Nucleus accumbens (tissue), 56 donors: ENCODE measurements at places on chromosomes 3 and 15.

- DNase-seq: no peak
Observed at GRCh38 chr3:63724987-63725386, 72.5 kb downstream of the SNTN start.

- no peak for DNase-seq
Observed at GRCh38 chr3:50287262-50287661, 5.0 kb downstream of the IFRD2 start.

GRCh38 chr3:195160257-195160898 lies 110.6 kb downstream of the XXYLT1 start:
- no peak for DNase-seq

- no peak for DNase-seq
Observed at GRCh38 chr3:45078910-45079522, 52.9 kb downstream of the CLEC3B start.

- no peak for DNase-seq
Observed at GRCh38 chr3:134334231-134334900, 39.9 kb downstream of the AMOTL2 start.

DNA sequence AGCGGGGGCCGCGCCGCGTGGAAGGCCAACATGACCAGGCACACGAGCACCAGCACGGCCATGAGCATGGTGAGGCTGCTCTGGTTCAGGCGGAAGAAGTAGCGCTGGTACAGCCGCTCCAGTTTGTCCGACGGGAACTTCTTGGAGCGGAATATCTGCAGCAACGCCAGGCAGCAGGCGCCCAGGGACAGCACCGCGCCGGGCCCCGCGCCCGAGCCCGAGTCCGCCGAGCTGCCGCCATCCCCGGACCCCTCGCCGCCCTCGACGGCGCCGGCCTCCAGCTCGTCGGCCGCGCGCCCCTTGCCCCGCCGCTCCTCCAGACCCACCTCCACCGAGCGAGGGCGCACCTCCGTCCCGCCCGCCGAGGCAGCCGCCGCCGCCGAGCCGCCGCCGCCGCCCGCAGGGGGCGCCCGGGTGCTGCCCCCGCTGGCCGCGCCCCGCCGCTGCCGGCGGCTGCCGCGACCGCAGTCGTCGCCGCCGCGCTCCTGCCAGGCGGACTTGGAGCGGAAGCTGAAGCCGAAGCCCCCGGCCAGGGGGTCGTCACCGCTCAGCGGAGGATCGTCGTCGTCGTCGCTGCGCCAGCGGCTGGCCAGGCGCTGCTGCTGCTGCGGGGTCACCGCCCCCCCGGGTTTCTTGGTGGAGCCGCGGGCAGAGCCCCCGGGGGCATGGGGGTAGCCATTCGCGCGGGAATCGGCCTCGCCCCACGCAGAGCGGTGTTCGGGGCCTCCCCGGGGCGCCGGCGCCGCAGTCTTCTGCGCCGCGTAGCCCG lies 957 bp downstream of the ADCY5 start:
- DNase-seq: no peak

DNA sequence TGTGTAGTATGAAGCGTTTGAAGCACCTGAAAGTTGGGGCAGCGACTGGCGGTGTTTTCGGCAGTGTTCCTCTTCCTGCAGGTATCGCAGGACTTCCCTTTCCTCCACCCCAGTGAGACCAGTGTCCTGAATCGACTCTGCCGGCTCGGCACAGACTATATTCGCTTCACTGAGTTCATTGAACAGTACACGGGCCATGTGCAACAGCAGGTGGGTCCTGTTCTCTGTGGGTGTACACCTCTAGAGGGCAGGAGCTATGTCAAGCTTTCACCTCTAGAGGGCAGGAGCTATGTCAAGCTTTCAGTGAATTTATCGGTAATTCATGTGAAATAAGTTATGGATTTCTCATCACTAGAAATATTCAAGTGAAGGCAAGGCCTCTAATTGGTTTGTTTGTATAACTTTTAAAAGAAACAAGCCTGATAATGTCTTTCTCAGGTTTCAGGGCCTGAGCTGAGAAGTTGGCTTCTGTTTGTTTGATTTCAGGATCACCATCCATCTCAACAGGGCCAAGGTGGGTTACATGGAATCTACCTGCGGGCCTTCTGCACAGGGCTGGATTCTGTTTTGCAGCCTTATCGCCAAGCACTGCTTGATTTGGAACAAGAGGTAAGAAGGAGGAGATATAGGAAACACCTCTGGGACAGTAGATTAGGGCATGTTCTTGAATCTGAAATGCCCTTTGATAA lies 5.3 kb downstream of the TUBGCP4 start:
- no peak for DNase-seq

- DNase-seq: no peak
Observed at GRCh38 chr3:20319551-20319950, 133.5 kb upstream of the SGO1 start.

GRCh38 chr3:23587513-23587912 lies 218.2 kb upstream of the UBE2E1 start:
- no peak for DNase-seq

DNA sequence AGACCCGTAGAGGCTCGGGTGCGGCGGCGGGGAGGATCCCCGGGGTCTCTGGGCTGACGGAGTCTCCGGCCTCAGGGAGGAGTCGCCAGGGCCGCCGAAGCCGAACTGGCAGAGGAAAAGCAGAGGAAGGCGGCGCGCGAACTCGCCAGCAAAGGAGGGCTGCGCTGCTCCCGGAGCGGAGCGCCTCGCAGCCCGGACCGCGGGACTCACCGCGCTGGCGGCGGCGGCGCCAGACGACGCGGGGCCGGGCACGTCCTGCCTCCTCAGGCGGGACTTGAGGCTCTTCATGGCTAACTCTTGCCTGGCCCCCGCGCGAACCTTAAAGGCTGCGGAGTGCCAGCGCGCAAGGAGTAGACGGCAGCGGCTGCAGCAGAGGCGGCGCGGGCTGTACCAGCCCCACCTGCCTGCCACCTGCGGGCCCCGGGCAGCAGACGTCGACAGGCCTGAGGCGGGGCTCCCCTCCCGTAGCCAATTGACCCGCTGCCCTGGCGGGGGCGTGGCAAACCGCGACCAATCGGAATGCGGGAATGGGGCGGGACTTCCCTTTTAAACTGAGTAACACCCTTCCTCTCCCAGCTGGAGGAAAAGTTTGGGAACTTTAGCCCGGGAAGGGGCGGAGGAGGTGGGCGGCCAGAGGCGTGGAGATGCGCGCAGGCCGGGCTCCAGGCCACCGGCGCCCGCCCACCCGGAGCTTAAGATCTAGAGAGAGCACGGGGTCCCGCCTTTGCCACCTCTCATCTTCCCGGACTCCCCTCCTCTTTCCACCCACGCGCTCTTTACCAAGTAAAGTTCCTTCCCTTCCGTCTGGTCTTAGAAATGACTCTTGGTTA lies at the start of gene UACA:
UACA (minus strand) TSS at position 439 of the 830 bp plus-strand sequence; CDS start at position 288, 151 bp downstream.
- DNase-seq: peak; percentile 92

GRCh38 chr3:134527037-134527436 lies 41.2 kb downstream of the CEP63 start:
- DNase-seq: no peak

GRCh38 chr3:195540511-195540910 lies 2.6 kb downstream of the PPP1R2 start:
- DNase-seq: no peak

- DNase-seq: no peak
Observed at GRCh38 chr15:64010719-64011118, 35.6 kb downstream of the DAPK2 start.

- no peak for DNase-seq
Observed at GRCh38 chr3:84772841-84773240, 185.9 kb upstream of the CADM2 start.

GRCh38 chr3:115708540-115708939 lies 85.2 kb downstream of the GAP43 start:
- no peak for DNase-seq

GRCh38 chr3:69890084-69890483 lies 109.4 kb upstream of the SAMMSON start:
- DNase-seq: no peak

- DNase-seq: no peak
Observed at GRCh38 chr3:50536471-50537180, 30.9 kb downstream of the C3orf18 start.

- no peak for DNase-seq
Observed at GRCh38 chr3:4894891-4895530, 84.2 kb upstream of the BHLHE40 start.

DNA sequence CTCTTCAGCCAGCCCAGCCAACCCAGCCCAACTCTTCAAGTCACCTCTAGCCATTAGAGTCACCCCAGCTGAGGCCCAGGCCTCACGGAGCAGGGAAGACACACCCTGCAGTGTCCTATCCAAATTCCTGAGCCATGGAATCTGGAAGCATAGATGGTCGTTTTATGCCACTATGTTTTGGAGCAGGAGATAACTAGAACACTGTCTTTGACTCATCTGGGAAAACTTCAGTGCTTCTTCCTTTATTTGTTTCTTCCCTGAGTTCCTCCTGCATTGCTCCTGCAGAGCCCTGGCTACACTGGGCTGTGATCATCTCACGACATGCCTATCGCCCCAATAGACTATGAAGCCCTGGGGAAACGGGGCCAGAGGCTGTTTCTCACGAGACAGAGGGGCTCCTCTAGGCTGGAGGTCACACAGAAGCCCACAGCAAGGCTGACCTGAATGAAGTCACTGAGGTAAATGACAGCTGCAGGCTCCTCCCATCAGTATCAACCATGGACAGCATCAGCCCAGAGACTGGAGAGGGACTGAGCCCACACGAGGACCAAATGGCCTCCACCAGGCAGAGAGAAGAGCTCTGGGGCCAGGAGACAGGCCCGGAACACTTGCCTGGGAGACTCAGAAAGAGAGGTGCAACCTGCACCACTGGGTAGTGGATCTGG lies 22.7 kb downstream of the CRABP1 start:
- no peak for DNase-seq

GRCh38 chr3:127483902-127484591 lies 106.5 kb downstream of the TPRA1 start:
- no peak for DNase-seq

DNA sequence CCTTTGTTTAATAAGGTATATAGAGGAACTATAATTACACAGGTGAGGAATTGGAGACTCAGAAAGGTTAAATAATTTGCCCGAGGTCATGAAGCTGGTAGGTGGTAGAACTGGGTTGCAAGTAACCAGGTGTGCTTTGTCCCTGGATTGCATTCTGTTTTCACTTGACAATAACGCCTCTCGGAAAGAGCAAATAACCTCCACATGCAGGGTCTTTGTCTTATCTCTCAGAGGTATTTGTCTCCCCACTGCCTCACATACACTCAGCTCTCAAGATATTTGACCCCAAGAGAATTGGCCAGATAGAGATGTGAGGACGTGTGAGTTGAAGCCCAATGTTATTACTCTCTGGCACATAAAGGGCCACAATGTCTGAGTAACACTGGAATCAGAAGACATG lies 320.9 kb upstream of the ONECUT1 start:
- DNase-seq: no peak

DNA sequence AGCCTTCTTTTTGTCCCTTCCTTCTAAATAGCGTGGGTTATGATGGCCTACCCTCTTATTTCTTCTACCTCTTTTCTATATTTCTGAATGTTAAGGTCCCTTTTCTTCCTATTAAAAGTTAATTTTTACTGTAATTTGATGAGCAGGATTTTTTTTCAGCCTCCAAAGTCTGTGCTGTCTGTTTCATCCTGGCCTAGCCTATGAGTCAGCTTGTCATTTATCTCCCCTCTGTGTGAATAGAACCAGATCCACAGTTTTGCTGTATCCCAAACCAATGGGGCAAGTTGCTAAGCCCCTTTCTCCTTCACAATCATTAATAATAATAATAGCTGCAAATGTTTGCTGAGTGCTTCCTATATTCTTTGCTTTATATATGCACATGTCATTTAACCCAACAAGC lies 18.1 kb upstream of the C3orf38 start:
- no peak for DNase-seq

GRCh38 chr3:154766765-154767503 lies 313.2 kb upstream of the MME start:
- DNase-seq: no peak

DNA sequence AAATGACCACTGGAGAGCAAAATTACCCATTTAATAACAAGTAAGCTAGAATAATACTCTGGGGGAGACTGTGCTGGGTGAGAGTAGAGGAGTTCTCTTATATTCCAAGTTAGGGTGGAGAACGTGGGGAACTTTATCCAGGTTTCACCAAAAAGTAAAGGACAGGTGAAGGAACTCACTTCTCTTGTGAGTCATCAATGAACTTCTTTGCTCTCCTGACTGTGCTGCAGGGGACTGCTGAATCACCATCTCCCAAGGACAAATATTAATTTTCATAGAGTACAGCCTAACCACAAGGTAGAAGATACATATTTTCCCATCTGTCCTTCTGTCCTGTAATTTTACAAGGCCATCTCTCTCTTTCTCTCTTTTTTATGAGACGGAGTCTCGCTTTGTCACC lies 8.3 kb upstream of the PDCD6IP start:
- DNase-seq: no peak

DNA sequence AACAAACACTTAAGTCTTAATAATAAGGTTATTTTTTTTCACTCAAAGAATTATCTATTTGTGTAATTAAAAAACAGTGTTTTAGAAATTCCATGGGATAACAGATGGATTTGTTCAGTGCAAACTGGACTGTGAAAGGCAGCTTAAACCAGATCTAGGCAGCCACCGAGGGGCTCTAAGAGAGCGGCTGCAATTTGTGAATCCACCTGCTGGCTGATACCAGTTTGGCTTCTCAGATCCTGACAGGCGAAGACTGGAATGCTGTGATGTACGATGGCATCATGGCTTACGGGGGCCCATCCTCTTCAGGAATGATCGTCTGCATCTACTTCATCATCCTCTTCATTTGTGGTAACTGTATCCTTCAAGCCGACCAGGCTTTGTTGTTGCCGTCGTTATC lies 119.6 kb downstream of the CHDH start:
- DNase-seq: no peak

DNA sequence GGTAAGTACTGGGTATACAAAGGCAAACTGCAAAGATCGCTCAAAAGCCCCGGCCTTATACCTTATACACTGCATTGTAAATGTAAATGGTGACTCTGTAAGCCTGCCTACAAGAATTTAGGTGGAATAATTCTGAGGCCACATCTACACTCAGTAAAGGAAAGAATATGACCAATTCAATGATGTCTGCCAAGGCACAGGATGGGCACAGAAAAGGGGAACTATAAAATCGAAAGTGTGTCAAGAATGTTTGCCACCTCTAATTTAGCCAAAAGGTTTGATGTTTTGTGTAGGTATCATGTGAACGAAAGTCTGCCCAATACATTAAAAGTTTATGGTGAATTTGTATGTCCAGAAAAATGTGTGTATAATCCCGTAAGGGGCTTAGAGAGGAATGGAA lies 96.1 kb downstream of the FOXP1 start:
- DNase-seq: no peak

DNA sequence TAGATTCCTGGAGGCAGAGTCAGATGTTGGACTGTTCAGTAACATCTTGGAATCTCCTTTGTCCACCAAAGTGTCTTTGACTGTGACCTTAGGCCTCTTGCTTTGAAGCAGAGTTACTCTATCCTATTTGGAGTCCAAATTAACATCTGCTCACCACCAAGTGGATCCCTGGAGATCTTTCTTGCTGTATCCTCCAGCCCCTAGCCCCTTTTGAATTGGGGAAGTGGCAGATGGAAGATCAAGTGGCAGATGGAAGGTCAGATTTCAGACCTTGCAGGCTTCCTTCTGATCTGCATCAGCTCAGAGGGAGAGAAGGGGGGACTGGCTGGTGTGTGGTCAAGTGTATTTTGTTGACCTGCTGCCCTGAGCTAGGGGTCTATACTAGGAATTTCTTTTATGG lies 125.0 kb upstream of the ROPN1 start:
- no peak for DNase-seq
